Activated T-helper 1 cell treated with Interleukin-2 at 50 U/mL for 16 hours (primary cell): ENCODE measurements at places on chromosomes 3 and 15.

GRCh38 chr3:98966862-98967546, 65.5 kb upstream of the DCBLD2 start:
- DNase-seq: no peak

GRCh38 chr15:76773234-76773633, 131.9 kb downstream of the SCAPER start:
- no peak for DNase-seq

DNA sequence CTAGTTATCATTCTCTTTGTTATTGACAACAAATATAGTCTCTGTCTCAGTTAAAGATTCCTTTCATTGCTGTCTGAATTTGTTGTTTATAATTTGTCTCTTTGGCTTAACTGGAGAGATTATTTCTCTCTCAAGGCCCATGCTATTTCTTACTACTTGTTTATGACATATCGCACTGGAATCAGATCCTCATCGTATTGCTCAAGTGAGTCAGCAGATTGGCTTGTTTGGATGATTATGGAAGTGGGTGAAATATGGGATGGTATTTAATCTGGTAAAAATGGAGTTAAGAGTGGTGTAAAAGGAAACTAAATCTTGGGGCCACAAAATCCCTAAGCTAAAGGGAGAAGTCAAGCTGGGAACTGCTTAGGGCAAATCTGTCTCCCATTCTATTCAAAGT, 613.1 kb downstream of the SI start:
- DNase-seq: no peak

- DNase-seq: no peak
These were observed 213.7 kb upstream of the NR2E3 start for GRCh38 chr15:71596672-71597071.

DNA sequence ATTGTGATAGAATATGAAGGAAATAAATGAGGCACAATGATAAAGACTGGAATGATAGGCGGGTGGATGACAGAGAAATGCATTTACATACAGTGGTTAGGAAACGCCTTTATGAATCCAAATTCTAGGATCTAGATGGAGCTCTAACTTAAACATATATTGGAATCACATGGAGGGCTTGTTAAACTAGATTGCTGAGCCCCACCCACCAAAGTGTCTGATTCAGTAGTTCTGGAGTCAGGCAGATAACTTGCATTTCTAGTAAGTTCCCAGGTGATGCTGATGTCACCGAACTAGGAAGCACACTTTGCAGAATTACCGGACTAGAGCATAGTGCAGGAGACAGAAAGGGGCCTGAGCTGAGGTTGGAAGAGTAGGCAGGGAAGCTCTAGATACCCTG, 837.2 kb downstream of the FHIT start:
- no peak for DNase-seq

DNA sequence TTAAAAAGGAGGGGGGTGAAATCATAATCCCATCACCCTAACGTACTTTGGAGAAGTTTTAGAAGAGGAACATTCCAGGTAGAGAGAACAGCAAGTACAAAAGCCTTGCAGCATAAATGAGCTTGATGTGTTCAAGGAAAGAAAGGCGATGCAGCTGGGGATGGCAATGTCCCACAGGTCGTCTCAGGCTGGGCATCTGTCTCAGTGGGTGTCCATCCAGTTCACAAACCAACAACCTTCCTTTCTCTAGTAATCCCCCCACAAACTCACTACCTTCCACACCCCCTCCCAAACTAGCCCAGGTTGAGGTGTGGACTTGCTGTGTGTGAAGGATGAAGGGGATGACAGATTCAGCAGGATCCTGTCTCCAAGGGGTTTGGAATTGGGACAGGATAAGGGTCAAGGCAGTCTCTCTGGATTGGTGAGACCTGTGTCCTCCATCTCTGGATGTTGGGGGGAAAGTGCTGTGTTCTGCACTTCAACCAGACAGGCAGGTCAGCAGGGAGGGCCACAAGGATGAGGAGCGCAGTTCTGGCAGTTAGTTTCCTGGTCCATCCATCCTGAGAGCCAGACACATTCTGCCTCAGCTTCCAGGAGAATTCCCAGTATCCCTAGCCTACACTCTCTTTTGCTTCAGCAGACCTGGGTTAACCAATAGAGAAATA, 1.7 kb upstream of the ESYT3 start:
- DNase-seq: no peak

GRCh38 chr3:124260206-124260915, 268.4 kb upstream of the ROPN1 start:
- DNase-seq: no peak

DNA sequence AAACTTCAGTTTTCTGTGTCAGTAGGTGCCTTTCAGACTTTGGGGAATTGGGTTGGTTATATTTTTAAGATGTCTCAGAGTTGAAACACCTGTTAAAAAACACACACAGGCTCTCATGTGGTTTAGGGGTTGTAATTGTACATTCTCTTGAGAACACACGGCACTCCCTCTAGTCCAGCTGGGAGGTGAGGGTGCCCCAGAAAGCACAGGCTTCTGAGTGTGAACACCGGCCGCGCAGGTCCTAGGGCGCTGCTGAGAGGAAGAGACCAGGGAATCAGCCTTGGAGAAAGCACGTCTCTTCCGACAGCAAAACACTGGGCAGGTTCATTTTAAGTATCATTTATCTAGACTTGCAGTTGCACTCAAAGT, 68.0 kb upstream of the RPL35A start:
- DNase-seq: no peak
